ENCODE measurements at places on chromosomes 6 and 20.

- DNase-seq: no peak
These were observed 15.8 kb upstream of the PTPN1 start for GRCh38 chr20:50494428-50494827.

GRCh38 chr6:57216235-57217101 is 5.6 kb downstream of the RAB23 start:
- no peak for DNase-seq

- DNase-seq: no peak
These were observed 89.7 kb downstream of the TCP11 start for GRCh38 chr6:35051396-35051795.

GRCh38 chr6:33599413-33599938 is 19.4 kb upstream of the BAK1 start:
- DNase-seq: no peak

- DNase-seq: no peak
These were observed 478.5 kb downstream of the PKHD1 start for GRCh38 chr6:51608932-51609331.

DNA sequence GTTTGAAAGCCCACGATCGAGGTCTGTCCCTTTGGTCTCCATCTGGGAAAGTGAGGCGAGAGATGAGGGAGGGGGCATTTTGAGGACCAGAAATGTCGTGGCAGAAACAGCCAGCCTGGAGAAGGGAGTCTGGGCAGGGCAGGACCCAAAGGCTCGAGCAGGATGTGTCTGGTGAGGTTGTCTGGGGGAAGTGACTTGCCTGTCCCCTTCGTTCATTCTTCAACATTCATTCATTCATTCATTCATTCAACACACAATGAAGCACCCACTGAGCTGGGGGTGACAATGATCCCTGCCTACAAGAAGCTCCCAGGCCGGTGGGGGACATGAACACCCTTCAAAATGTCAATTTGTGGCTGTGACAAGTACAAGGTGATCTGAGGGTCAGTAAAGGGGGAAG is 80.5 kb downstream of the CEBPB start:
- no peak for DNase-seq

DNA sequence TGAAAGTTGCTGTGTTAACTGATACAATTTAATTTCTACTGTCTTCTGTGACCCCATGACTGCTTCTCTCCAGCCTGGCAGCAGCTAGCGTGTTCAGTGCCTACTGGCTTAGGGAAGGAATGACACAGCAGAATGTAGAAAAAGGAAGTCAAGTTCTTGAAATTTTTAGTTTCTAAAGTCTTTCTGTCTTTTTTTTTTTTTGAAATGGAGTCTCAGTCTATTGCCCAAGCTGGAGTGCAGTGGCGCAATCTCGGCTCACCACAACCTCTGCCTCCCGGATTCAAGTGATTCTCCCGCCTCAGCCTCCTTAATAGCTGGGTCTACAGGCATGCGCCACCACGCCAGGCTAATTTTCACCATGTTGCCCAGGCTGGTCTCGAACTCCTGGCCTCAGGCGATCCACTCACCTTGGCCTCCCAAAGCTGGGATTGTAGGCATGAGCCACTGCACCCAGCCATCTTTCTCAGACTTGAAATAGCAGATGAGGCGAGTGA is 39.3 kb downstream of the PCNA start:
- no peak for DNase-seq

- DNase-seq: no peak
These were observed 17.9 kb upstream of the TRIM26 start for GRCh38 chr6:30231067-30231466.

DNA sequence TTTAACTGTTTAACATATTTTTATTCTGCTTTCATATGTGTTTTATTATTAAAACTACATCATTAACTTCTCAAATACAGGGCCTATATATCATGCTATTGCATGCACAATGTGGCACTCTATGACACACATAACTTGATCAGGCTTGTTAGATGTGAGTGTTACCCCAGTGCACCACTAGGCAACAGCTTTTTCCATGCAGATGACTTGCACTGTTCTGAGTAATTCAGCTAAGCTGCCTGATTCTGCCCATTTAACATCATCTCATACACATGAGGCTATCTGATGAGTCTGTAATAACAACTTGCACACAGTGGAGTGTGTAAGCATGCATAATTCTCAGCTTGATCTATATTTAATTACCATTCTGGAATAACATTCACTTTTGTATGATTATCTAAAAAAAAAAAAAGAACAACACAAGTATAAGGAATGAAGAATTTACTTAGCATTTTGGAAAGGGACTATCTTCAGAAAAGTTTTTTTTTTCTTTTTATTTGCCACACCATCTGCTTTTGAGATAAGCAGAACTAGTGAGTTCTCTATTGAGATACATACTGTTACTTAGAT is 83.1 kb downstream of the GRM1 start:
- DNase-seq: no peak

DNA sequence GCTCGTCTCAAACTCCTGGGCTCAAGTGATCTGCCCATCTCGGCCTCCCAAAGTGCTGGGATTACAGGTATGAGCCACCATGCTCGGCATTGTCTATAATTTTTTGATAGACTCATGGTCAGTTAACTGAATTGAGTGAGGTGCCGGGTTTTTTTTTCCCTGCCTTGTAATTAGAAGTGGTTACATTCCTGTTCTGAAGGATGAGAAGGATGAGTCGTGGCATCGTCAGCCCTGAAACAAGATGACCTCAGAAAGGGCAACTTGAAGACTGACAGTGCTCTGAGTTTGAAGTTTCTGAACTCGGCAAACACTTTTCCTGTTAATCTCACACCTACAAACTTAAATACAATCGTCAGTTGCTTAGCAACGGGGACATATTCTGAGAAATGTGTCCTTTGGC is 158.7 kb upstream of the PDE10A start:
- no peak for DNase-seq

GRCh38 chr6:89792881-89793280 is 26.7 kb downstream of the MDN1 start:
- DNase-seq: no peak

DNA sequence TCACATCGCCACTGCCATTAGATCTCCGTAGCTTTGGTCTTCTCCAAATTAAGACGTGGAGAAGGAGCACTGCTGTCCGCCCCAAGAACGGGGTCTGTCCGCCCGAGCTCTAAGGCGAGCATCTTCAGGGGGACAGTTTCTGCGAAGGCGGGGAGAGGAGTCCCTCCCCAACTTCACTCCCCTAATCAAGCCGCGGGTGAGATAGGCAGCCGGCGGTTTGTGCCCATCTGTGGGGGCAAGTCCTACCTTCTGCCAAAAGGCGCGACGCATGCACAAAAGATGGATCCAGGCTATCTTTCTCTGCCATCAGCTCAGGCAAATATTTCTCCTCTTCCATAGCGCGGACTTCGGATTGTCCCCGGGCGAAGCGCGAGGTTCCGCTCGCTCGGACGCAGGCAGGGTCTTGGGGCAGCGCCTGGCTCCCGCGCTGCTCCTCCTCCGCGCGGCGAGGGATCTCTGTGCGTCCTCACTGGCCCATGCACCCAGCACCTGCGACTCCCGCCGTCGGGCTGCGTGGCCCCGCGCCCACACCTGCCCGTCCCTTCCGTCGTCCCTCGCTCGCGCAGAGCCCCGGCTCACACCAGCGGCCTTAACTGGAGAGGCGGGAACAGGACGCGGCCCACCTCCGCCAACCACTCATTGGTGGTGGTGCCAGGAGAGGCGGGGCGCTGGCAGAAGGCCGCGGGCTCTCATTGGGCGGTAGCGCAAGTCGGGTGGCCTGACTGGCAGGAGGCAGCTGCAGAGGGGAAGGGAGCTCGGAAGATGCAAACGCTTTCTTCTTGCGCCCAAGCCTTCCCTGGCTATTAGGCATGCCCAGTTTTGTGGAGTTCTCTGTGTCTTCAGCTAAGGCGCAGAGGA is at the start of gene KHDRBS2:
Gene KHDRBS2, minus strand, starts transcription at position 614 of the 858 bp plus-strand sequence.
- DNase-seq: no peak

- no peak for DNase-seq
These were observed 6.5 kb upstream of the ZNF343 start for GRCh38 chr20:2515203-2515602.

DNA sequence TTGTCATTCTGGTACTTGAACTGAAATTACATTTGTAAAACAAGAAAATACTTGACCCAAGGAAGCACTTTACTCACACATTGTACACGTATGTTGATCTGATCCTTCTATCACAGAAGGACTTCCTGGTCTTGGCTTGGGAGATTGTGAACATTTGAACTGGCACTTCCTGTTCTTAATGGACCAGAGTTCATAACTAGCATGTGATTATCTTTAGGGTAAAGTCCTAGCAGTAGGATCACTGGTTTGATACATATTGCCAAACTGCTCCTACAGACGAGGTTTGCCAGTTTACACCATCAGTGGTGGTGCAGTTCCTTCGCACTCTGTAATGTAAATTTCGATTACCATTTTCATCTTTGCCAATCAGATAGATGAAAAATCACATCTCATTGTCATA is 12.7 kb downstream of the HECA start:
- no peak for DNase-seq

- no peak for DNase-seq
These were observed 94.4 kb downstream of the SESN1 start for GRCh38 chr6:109000289-109000688.

DNA sequence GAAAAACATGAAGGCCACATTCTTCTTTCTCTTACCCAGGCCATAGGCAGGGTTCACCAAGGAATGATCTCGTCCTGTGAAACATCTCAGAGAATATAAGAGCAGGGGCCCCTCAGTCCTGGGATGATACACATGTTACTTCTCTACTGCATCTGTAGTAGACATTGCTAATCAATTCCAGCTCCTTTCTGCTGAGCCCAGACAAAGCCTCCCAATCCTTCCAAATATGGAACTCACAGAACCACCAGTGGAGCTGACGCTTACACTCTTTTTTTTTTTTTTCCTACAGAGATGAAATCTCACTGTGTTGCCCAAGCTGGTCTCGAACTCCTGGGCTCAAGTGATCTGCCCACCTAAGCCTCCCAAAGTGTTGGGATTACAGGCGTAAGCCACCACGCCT is 9.1 kb downstream of the SNTA1 start:
- DNase-seq: no peak

DNA sequence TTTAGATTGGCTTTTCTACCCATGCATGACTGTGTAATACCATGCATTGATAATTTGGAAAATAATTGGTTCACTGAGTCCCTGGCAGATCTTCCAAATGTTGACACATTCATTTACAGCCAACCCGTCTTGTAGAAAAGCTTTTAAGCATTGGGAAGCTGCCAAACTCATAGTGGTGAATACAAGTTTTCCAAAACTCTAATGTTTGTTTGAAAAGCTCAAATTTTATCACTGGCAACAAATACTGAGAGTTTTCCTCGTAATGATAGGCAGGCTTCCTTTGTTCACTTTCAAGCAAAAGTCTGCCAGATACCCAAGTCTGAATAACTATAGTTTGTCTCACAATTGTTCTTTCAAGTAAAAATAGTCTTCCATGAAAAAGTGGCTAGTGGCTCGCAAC is 143.0 kb downstream of the FIG4 start:
- no peak for DNase-seq

- DNase-seq: no peak
These were observed 5.4 kb upstream of the KCNQ5 start for GRCh38 chr6:72616406-72617015.
